ENCODE measurements at places on chromosomes 4 and X. TPM values are rescaled to one million over a fixed set of nuclear protein-coding genes. Genes with fewer than 3 reads are reported as not detected.

Gene GAB3
- total RNA-seq: 6.4 TPM

GRCh38 chrX:112011376-112011775 is 71.2 kb downstream of the TRPC5 start:
- no peaks in the 10 kb centered on the region for H3K36me3 ChIP-seq
- peaks cover 2% of the 10 kb centered on the region for H3K27me3 ChIP-seq
- DNase-seq: no peak
- H3K27ac ChIP-seq: no peak overlapping the region

DNA sequence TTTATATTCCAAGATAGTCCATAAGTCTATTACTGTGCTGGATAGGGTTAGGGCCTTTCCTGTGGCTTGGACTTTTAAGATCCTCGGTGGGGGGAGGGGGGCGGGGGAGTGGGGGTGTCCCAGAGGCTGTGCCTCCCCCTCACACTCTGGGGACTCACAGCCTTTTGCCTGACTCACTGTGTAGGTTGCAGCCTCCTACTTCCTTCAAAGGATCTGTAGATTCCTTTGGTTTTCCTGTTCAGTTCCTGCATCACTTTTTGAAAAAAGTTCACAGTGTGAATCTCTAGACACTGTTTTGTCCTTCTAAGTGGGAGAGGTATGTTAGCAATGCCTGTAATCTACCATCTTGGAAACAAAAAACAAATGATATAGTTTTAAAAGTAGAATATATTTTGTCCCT is 999.9 kb downstream of the GLUD2 start:
- no peaks in the 10 kb centered on the region for H3K36me3 ChIP-seq
- no peak overlapping the region for H3K4me3 ChIP-seq
- no peaks in the 10 kb centered on the region for H3K4me1 ChIP-seq
- no peak for DNase-seq
- no peak overlapping the region for H3K27ac ChIP-seq
- H3K27me3 ChIP-seq: no peaks in the 10 kb centered on the region

GRCh38 chrX:140799216-140799615 is 89.7 kb downstream of the LINC00632 start:
- H3K4me3 ChIP-seq: no peak overlapping the region
- H3K27ac ChIP-seq: no peak overlapping the region
- no peak for DNase-seq
- no peaks in the 10 kb centered on the region for H3K27me3 ChIP-seq
- H3K4me1 ChIP-seq: no peaks in the 10 kb centered on the region
- H3K36me3 ChIP-seq: no peaks in the 10 kb centered on the region

Gene NPFFR2
- not detected for total RNA-seq

Gene MAB21L2
- total RNA-seq: 0.09 TPM

- DNase-seq: peak; percentile 93
- H3K36me3 ChIP-seq: no peaks in the 10 kb centered on the region
- H3K4me1 ChIP-seq: peaks cover 13% of the 10 kb centered on the region
- H3K27ac ChIP-seq: peak within 1 kb of the TSS; percentile 86
- H3K4me3 ChIP-seq: peak within 1 kb of the TSS; percentile 83
These were observed at the start of gene FAM114A1 for GRCh38 chr4:38867478-38868058. FAM114A1 (plus strand) TSS chr4:38867806; CDS start chr4:38878079, 10,273 bp downstream.

GRCh38 chr4:17934286-17934685 is 87.3 kb downstream of the LCORL start:
- H3K27ac ChIP-seq: no peak overlapping the region
- no peaks in the 10 kb centered on the region for H3K36me3 ChIP-seq
- H3K27me3 ChIP-seq: no peaks in the 10 kb centered on the region
- H3K4me1 ChIP-seq: no peaks in the 10 kb centered on the region
- H3K4me3 ChIP-seq: no peak overlapping the region

Gene DKK2
- 0.22 TPM for total RNA-seq

- H3K4me3 ChIP-seq: no peak overlapping the region
- no peak overlapping the region for H3K27ac ChIP-seq
- no peaks in the 10 kb centered on the region for H3K36me3 ChIP-seq
- no peak for DNase-seq
These were observed 7.0 kb upstream of the XK start for GRCh38 chrX:37678574-37678973.

- H3K27ac ChIP-seq: no peak overlapping the region
- H3K4me3 ChIP-seq: no peak overlapping the region
- no peaks in the 10 kb centered on the region for H3K4me1 ChIP-seq
- DNase-seq: no peak
- no peaks in the 10 kb centered on the region for H3K27me3 ChIP-seq
These were observed 253.5 kb downstream of the PCDH10 start for GRCh38 chr4:133402616-133403015.

GRCh38 chr4:101366331-101366730 is 19.0 kb upstream of the PPP3CA start:
- no peak overlapping the region for H3K4me3 ChIP-seq
- H3K27me3 ChIP-seq: no peaks in the 10 kb centered on the region
- H3K36me3 ChIP-seq: no peaks in the 10 kb centered on the region

DNA sequence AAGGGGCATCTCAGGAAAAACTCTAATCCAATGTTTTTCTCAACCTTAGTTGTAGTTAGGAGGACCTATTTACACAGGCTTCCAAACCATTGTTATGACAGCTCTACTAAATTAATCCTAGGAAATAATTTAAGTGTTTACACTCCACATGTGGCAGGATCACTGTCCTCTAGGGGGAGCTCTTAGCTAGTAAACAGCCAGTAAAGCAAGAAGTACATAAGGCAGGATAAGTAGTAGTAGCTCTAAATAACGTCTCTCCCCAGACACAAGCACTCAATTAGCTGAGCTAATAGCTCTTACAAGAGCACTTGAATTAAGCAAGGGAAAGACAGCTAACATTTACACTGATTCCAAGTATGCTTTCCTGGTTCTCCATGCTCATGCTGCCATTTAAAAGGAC is 37.3 kb downstream of the NUDT11 start:
- no peaks in the 10 kb centered on the region for H3K36me3 ChIP-seq
- DNase-seq: no peak
- H3K27me3 ChIP-seq: no peaks in the 10 kb centered on the region

DNA sequence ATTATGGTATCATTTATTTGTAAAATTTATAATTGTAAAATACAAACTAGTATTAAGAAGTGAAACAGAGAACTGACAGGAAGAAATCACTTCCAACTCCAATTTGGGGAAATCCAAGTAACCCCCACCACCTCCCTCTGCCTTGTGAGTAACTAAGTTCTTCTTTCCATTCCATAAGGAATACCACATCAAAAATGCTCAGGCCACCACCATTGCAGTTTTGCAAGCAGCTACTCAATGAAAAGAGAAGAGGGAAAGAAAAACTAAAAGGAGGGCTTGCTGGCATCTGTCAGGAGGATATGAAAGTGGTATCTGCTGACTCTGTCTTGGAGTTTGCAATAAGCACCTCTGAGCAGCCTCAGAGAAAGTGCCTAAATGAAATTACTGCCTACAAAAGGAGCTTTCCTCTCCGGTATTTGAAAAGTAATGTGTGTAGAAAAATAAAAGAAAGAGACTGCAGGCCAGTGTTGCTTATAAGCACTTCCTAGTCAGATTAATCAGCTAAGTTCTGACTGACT is 228.7 kb downstream of the OPHN1 start:
- no peak for DNase-seq
- H3K27ac ChIP-seq: no peak overlapping the region
- no peaks in the 10 kb centered on the region for H3K36me3 ChIP-seq
- no peaks in the 10 kb centered on the region for H3K27me3 ChIP-seq
- H3K4me1 ChIP-seq: no peaks in the 10 kb centered on the region

GRCh38 chrX:18674788-18675735 is 3.2 kb upstream of the RS1 start:
- peak; percentile 83 for DNase-seq
- peak overlapping the region; percentile 55 for H3K4me3 ChIP-seq
- H3K27me3 ChIP-seq: no peaks in the 10 kb centered on the region
- H3K27ac ChIP-seq: peak overlapping the region; percentile 28
- H3K36me3 ChIP-seq: no peaks in the 10 kb centered on the region

GRCh38 chr4:18050448-18050847 is 28.9 kb upstream of the LCORL start:
- no peaks in the 10 kb centered on the region for H3K27me3 ChIP-seq
- no peaks in the 10 kb centered on the region for H3K4me1 ChIP-seq
- H3K4me3 ChIP-seq: no peak overlapping the region
- H3K27ac ChIP-seq: no peak overlapping the region

GRCh38 chr4:82551734-82552133 is 10.1 kb downstream of the TMEM150C start:
- peak; percentile 7 for DNase-seq
- no peaks in the 10 kb centered on the region for H3K27me3 ChIP-seq
- no peaks in the 10 kb centered on the region for H3K4me1 ChIP-seq
- H3K4me3 ChIP-seq: no peak overlapping the region
- H3K36me3 ChIP-seq: no peaks in the 10 kb centered on the region

- no peaks in the 10 kb centered on the region for H3K4me1 ChIP-seq
- no peak overlapping the region for H3K4me3 ChIP-seq
- H3K36me3 ChIP-seq: no peaks in the 10 kb centered on the region
- H3K27ac ChIP-seq: no peak overlapping the region
- no peaks in the 10 kb centered on the region for H3K27me3 ChIP-seq
These were observed 32.1 kb upstream of the BEND2 start for GRCh38 chrX:18252644-18253359.

GRCh38 chrX:3271834-3272186 is 74.6 kb downstream of the MXRA5 start:
- H3K4me3 ChIP-seq: no peak overlapping the region
- no peaks in the 10 kb centered on the region for H3K4me1 ChIP-seq
- DNase-seq: no peak
- H3K36me3 ChIP-seq: no peaks in the 10 kb centered on the region
- no peaks in the 10 kb centered on the region for H3K27me3 ChIP-seq

Gene SPANXN3
- not detected for total RNA-seq

DNA sequence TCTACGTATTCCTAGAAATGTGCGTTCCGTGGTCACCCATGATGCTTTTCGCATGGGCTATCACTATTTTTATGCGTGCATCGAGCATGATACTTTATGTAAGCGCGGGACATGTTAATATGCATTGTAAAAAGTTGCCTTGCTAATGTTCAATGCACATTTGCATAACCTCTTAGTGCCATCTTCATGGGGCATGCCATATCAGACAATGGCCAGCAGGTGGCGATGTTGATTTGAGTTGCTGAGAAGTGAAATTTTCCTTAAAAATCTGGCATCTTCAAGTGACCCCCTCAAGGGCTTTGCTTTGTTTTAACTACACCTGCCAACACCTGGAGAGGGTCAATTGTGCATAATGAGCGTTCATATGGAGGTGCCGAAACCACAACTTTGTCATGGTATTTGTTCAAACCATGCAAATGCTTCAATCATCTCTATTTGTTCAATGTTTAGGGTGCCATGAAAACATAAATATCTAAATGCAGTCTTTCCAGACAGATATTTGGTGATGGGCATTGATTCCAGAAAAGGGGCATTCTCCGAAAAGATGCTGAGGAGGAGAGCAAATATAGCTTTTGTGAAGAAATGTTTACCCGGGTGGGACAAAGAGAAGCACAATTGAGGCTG is 833.9 kb upstream of the PRKX start:
- no peak overlapping the region for H3K4me3 ChIP-seq
- H3K36me3 ChIP-seq: no peaks in the 10 kb centered on the region
- no peak overlapping the region for H3K27ac ChIP-seq
- no peaks in the 10 kb centered on the region for H3K4me1 ChIP-seq
- peak; percentile 62 for DNase-seq
- H3K27me3 ChIP-seq: no peaks in the 10 kb centered on the region

- no peaks in the 10 kb centered on the region for H3K27me3 ChIP-seq
- H3K36me3 ChIP-seq: no peaks in the 10 kb centered on the region
- no peak overlapping the region for H3K27ac ChIP-seq
- H3K4me1 ChIP-seq: no peaks in the 10 kb centered on the region
- peak; percentile 60 for DNase-seq
These were observed 62.8 kb downstream of the PPP1R2C start for GRCh38 chrX:42714981-42715700.

- no peak overlapping the region for H3K4me3 ChIP-seq
- no peaks in the 10 kb centered on the region for H3K4me1 ChIP-seq
- peaks cover 2% of the 10 kb centered on the region for H3K36me3 ChIP-seq
- H3K27me3 ChIP-seq: no peaks in the 10 kb centered on the region
- DNase-seq: no peak
- H3K27ac ChIP-seq: no peak overlapping the region
These were observed 39.1 kb downstream of the HEPH start for GRCh38 chrX:66203114-66203513.

DNA sequence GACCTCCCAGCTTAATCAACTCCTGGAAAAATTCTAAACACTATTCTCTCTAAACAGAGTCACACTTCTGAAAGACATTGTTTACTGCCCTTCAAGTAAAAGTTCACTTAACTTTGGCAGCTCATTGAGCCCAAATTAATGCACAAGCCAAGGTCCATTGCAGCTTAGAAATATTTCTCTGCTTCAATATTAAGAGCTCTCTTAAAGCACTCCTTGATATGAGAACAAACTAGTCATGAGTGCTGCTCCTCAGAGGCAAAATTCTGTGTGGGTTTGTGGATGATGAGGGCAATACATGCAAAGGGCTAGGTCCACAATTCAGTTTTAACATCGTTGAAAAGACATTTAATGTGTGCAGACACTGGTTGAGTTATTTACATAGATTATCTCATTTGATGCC is 12.8 kb upstream of the FMR1 start:
- H3K4me1 ChIP-seq: no peaks in the 10 kb centered on the region
- no peak for DNase-seq
- H3K4me3 ChIP-seq: no peak overlapping the region
- no peak overlapping the region for H3K27ac ChIP-seq
- H3K36me3 ChIP-seq: no peaks in the 10 kb centered on the region

Gene PIN4
- total RNA-seq: 11.0 TPM

DNA sequence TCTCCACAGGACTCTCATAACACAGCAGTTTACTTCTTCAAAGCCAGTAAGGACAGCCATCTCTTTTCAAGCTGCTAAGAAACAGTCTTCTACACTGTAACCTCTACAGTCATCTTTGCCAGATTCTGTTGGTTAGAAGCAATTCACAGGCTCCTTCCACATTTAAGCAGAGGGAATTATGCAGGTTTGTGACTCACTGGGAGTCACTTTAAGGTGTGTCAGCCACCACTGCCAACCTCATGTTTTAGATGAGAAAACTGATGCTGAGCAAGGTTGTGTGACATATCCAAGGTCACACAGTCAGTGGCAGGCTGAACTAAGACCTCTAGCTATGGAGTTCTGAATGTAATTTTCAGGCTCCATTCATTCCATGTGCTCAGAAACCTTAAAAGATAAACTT is 143.5 kb downstream of the QDPR start:
- H3K4me3 ChIP-seq: no peak overlapping the region
- no peak for DNase-seq
- H3K36me3 ChIP-seq: no peaks in the 10 kb centered on the region
- H3K4me1 ChIP-seq: no peaks in the 10 kb centered on the region
- no peak overlapping the region for H3K27ac ChIP-seq

Gene AVPR2
- total RNA-seq: 2.3 TPM

DNA sequence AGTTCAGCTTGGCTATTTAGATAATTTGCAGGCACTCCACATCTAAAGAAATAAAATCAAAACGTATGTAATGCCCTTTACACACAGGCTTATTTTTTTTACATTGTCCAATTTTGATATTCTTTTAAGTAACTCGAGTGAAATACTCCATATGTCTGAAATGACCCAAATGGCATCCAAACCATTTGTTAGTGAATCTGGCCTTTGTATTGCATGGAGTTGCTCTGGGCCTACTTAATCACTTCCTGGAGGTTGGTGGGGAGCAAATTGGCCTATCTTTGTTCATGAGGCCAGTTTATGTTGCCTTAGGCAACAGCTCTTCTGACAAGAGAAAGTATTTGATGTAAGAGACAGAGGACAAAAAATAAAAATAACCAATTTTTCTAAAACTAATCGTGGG is 47.6 kb upstream of the TMEM131L start:
- no peak for DNase-seq
- no peak overlapping the region for H3K27ac ChIP-seq
- no peaks in the 10 kb centered on the region for H3K36me3 ChIP-seq
- no peaks in the 10 kb centered on the region for H3K4me1 ChIP-seq
- H3K4me3 ChIP-seq: no peak overlapping the region

GRCh38 chr4:152594978-152595925 is 59.4 kb upstream of the FBXW7 start:
- H3K36me3 ChIP-seq: no peaks in the 10 kb centered on the region
- no peaks in the 10 kb centered on the region for H3K27me3 ChIP-seq
- H3K4me3 ChIP-seq: no peak overlapping the region

Gene GLA
- total RNA-seq: 23.9 TPM
